ENCODE measurements at places on chromosomes 3 and 15.

- no peak for DNase-seq
Observed at GRCh38 chr15:75872403-75872990, 29.2 kb downstream of the UBE2Q2 start.

GRCh38 chr3:143601723-143602484 lies 246.4 kb downstream of the SLC9A9 start:
- DNase-seq, result no peak

DNA sequence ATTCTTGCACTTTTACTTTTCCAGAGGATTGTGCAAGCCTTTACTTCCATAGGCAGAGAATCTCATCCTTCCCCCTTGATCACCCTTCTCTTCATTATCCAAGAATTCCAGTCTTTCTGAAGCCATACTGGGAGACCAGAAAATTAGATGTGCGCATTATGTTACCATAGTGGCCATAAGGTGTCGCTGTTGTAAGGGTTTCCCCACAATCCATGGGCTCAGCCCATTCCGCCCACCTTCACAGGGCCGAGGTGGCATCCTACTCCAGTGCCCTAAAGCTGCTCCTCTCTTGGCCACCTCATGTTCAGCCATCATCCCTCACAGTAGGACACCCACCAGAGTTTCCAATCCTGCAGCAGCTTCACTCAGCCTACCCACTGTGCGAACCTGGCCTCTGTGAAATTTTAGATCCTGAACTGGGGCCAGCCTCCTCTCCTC lies 35.0 kb downstream of the CTSH start:
- DNase-seq, result peak; percentile 20

DNA sequence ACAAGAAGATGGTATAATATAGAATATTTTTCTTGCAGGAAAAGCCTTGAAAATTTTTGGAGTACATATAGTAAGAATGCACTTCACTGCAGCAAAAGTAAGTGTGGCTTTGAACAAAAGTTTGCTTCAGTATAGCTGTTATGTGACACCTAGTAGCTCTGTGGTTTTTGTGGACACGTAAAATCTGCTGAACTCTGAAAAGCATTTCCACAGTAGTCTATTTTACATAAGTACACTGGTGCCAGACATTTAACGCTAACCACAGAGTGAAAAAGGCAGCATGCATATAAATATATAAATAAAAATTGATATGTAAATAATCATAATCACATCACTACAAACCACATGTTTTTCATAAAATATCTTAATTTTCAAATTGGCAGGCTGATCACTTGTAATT lies 39.8 kb downstream of the CGGBP1 start:
- no peak for DNase-seq

GRCh38 chr3:124741027-124741426 lies 10.8 kb downstream of the UMPS start:
- no peak for DNase-seq

- peak; percentile 17 for DNase-seq
Observed at GRCh38 chr3:116230431-116231020, 214.8 kb downstream of the LSAMP start.

- DNase-seq, result no peak
Observed at GRCh38 chr15:73051391-73051806, 864 bp upstream of the NEO1 start.

GRCh38 chr15:90762109-90762508 lies 45.0 kb downstream of the BLM start:
- no peak for DNase-seq

GRCh38 chr3:9976721-9977709 lies 9.6 kb downstream of the EMC3 start:
- DNase-seq, result no peak

GRCh38 chr15:93428150-93428549 lies 339.1 kb upstream of the RGMA start:
- no peak for DNase-seq

- DNase-seq, result no peak
Observed at GRCh38 chr3:129937717-129938116, 36.8 kb upstream of the TRH start.

- DNase-seq, result no peak
Observed at GRCh38 chr15:45183511-45183910, 4.3 kb downstream of the SHF start.

DNA sequence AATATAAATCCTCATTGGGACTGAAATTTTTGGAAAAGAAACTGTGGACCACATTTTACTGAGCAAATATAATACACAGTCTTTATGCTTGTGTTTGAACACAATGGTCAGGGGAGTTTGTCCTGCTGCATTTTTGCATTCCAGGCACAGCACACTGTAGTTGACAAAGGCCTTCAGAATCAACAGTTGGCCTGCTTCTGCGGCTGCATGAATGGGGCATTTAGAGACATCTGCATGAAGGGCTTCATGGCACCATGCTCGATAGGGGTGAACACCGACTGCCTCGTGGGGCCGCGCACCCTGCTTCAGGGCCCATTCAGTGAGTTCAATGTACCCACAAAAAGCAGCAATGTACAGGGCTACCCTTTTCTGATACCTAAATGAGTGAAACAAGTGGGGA lies 15.4 kb upstream of the COMMD2 start:
- DNase-seq, result peak; percentile 23

GRCh38 chr15:85717212-85717611 lies 77.5 kb downstream of the KLHL25 start:
- no peak for DNase-seq

DNA sequence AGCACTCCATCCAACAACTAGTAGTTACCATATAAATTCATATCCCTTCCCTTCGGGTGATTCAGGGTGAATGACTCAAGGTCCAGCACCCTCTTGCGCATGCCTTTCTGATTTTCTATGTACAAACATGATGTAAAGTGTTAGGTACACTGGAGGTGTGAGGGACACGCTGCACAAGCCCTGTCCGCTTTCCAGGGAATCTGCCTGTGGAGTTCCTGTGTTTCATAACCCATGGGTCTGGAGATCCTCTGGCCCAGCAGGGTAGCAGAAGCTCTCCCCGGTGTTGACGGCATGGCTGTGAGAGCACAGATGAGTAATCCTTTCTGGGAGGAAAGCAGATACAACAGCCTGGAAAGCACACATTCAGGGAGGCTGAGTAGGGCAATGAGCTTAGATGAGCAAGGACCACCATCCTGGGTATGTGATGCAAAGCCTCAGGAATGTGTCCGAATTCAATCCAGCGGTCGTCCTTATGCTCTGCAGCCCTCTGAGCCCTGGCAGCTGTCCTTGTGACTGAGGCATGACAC lies 142.9 kb upstream of the TP63 start:
- no peak for DNase-seq

All from spinal cord (tissue), 10 donors.